GM12864 (cell line): ENCODE measurements at places on chromosomes 2 and 18.
A peak's percentile ranks its signal among the peaks of the same experiment; 100 is the strongest.

DNA sequence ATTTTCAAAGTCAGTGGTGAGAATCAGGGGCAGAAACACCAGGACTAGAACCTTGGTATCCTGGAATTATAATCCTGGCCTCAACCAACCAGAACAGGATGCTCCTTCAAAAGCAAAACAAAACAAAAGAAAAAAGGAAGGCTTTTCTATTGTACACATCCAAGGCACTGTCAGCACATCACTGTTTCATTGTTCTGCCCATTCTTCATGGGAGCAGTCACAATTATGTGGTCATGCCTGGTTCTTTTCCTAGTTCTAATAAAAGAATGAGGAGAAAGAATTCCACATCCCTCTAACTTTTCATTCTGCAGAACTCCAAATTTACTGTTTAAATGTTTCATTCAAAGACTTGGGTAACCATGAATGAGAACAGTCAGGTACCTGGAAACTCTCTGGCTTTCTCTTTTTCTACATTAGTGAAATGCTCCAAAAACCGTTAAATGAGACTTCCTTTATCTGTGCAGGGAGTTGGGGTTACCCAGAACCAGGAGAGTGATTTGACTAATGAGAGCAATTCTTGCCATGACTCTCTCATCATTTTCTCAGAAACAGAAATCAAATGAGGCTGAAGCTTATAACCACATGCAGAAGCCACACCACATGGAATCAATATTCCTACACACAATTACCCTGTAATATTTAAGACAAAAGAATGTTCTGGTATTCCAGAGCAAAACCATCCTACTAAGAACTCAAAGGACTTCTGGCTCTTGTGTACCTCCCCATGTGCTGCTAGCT lies 110.9 kb upstream of the CCDC150 start:
- DNase-seq: no peak

DNA sequence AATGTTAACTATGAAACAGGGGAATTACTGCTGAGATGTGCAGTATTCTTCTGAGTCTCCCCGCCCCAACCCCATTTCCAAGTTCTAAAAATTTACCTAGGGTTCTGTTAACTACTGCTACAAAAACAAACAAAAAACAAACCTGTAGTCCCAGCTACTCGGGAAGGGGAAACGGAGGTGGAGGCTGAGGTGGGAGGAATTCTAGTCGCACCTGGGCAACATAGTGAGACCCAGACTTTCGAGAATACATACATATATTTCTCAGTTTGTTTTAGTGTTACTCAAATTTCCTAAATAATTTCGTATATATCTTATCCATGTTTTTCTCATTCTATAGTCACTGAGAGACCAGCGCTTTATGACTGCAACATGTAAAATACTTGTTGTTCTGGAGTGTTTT lies 989 bp downstream of the STAM2 start:
- no peak for DNase-seq

DNA sequence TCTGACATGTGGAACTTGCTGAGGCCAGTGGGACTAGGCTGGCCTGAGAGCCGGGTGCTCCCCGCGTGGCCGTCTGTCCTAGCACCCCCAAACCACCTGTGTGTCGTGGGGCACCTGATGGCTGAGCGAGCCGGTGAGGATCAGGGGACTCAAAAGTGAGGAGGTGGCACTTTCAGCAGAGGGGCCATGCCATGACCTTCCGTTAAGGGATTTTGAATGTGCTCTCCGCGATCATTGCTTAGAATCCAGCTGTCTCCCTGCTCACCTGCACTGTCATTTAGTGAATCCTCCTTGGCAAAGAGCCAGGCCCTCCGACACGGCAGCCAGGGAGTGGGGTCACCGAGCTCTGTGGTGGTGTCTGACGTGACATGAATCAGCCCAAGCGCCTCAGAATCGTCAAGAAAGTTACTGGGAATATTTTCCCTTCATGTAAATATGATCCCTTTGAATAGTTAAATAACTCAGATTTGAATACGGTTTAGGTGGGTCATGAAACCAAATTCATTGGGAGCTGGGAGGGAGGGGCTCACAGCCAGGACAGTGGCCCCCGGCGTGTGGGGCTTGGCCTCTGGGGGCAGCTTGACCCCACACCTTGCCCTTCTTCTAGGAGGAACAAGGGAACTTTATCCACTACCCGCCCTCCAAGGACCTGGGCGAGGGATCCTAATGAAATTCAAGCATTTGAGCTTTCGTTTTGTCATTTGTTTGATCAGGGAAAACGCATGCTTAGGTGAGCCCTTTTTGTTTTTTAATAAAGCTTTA lies 9.5 kb downstream of the NFATC1 start:
- no peak for DNase-seq

DNA sequence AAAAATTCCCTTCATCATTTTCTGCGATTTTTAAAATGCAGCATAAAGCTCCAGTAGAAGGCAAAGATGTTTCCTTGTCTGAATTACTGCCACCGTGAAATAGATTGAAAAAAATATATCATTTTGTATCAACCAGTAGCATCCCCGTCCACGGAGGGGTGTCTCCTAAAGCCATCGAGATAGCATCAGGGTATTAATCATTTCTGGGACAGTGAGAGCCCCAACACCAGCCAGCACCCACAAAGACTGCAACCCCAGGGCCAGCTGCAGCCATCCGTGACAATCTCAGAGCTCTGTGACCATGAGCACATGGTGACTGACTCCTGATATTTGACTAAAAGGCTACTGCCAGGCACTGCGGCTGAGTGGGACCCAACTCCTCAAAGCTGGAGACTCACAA lies 64.1 kb upstream of the SIX3 start:
- DNase-seq: no peak

- DNase-seq: no peak
Observed at GRCh38 chr2:42810971-42811811, 18.8 kb upstream of the HAAO start.

DNA sequence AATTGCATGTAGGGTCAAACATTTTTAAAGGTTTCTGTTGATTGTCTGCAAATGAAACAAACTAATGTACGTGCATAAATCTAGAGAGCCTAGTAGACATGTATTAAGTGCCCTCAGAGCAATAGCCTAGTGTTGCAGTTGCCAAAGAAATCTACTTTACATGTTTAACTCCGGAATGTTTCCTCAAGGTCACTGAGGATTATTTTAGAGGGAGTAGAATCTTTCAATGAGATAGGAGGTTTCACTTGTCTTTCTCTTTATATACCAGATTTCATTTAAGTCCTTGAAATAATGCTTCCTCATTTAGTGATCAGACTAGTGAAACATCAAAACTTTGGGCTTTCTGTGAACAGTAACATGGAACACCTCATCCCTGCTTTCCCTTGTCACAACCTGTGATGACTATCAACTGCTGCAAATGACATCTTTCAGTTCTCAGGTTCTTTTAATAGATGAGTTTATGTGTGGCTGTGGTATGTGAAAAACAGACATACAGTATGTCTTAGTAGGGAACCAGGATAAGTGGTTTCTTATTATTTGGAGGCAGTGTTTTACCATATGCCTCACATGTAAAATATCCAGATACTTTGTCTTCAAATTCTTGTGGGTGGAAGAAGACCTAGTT lies 5.5 kb downstream of the UBE2E3 start:
- no peak for DNase-seq

DNA sequence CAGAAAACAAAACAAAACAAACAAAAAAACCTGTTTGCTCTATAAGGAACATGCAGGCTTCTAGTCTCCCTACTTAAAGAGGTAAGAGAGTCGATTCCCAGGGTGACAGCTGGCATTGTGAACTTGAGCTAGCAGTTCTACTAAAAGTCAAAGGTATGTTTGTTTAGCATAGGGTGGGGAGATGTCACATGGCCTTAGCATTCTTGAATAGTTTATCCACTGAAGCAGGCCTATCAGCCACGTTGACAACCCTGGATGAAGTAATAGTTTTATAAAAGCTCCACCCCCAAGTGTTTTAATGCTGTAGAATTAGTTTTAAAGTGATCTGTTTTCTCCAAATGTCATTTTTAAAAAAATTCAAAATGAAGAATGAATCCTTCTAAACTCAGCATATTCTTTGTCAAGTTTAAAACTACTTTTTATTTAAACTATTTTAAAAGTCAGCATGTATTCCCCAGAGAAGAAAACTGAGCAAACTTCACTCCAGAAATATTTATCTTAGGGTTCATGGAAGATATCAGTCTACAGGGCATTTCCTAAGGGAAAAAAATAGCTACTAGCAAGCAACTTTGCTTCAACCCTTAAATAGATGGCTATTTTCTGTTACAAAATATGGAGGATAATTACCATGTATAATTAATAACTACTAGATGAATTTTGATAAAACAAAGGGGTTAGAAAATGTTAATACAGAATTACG lies 1.7 kb downstream of the MYOM1 start:
- no peak for DNase-seq

- DNase-seq: no peak
Observed at GRCh38 chr2:10336283-10336682, 33.6 kb downstream of the HPCAL1 start.

DNA sequence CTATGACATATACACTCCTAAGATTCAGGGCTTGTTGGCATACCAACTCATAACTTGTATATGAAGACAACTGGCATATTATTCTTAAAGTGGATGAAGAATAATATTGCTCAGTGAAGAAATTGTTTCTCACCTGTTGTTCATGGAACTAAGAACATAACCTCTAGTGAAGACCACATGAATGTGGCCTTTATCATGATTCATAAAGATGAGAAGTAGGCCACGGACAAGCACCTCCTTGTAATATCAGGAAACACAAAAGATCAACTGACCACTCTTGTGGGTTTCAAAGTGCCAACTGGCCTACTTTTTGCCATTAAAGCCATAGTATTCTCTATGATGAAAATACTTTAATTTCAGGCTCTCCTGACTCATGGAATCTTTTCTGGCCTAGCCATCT lies 407.4 kb downstream of the GRB14 start:
- no peak for DNase-seq

DNA sequence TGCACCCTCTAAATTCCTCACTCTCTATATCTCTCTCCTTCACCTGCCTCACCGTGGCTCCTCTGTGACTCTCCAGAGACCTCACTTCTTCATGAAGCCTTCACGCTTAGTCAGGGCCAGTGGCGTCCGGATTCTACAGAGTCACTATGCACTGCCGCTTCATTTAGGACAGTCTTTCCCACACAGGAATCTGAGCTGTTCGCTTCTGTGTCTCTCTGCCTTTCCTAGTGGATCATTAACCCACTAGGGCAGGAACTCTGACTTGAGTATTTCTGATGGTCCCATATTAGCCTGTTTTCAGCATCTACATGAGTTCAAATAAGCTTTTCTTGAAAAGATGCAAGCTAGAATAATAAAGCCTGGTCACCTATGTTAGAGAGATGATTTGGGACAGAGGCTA lies 180.2 kb upstream of the DOK6 start:
- no peak for DNase-seq

- DNase-seq: no peak
Observed at GRCh38 chr18:58754544-58755068, 83.3 kb downstream of the MALT1 start.

DNA sequence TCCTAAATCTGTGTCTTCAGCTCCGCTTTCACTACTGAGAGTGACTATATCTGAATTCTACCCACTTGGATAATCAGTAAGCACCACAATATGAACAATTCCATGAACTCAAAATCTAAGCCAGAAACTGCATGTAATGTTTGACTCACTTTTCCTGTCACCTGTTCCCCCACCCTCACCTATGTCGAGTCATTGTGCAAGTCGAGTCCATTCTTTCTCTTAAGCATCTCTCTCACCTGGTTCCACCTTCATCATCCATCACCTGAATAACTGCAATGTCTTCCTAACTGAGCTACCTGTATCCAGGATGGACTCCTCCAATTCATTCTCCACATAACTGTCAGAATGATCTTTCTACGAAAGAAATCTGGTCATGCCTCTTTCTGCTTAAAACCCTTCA lies 58.2 kb downstream of the PPP1R1C start:
- DNase-seq: no peak

DNA sequence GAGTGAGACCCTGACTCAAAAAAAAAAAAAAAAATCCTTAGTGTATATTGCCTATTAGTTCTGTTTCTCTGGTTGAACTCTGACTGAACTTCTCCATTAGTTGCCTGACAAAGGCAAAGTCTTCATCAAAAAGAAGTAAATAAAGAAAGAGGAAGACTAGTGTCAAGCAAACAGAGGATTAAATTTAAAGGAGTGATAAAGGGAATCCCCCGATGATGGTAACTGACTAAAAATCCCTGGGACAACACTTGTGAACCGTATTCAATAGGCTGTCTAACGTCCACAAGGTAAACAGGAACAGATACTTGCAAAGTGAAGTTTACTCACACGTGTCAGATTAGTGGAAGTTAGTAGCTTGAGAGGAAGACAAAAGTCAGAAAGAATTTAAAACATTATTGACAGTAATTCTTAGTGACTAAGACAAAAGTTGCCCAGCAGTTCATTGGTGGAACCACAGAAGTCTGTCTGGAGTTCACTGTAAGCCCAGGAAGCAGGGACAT lies 26.2 kb upstream of the SPOPL start:
- peak; percentile 38 for DNase-seq

DNA sequence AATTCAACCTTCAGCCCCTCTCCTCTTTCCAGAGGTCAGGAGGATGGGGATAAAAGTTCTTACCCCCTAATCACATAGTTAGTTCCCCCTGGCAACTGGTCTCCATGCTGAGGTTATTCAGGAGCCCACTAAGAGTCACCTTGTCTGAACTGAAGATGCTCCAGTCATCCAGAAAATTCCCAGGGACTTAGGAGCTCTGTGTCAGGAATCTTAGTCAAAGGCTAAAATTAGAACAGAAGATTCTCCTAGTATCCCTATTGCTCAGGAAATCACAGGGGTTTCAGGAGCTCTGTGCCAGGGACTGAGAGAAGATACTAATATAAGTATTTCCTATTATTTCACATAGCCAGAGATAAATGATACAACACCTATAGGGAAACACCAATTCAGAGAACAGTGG lies 37.3 kb upstream of the LONRF2 start:
- no peak for DNase-seq

- no peak for DNase-seq
Observed at GRCh38 chr2:26243470-26244308, 743 bp downstream of the HADHA start.
